ENCODE measurements at places on chromosomes 1 and 21.
A peak's percentile ranks its signal among the peaks of the same experiment; 100 is the strongest.

DNA sequence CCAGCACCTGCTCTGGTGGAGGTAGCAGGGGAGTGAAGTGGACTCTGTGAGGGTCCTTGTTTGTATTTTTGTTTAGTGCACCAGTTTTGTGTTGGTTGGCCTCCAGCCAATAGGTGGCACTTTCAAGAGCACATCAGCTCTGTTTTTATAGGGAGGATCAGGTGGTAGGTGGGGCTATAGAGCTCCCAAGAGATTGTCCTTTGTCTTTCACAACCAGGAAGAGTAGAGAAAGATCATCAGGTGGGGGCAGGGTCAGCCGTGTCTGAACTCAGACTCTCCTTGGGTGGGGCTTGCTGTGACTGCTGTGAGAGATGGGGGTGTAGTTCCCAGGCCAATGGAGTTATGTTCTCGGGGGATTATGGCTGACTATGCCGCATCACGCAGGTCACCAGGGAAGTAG, 159.8 kb downstream of the ZNF326 start:
- no peak for DNase-seq

GRCh38 chr1:7454052-7454815, 316.9 kb upstream of the VAMP3 start:
- no peak for DNase-seq

GRCh38 chr1:201912832-201913231, 24.1 kb downstream of the SHISA4 start:
- DNase-seq: no peak

DNA sequence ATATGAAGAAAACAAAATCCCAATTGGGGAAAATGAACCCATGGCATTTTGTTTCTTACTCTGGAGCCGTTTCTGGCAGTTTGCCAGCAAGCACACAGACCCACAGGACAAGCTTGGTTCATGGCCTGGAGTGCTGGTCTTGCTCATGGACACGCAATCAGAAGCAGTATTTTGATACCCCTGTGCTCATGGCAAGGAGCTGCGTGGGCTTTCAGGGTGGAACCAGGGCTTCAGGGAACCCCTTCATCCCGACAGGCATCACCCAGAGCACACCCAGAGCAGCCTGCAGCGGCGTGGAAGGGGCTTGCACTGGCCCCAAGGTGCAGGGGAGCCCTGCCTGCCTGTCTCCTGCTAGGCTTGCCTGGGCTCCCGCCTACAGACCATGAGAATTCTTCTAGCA, 45.4 kb upstream of the PCBP3 start:
- DNase-seq: no peak

DNA sequence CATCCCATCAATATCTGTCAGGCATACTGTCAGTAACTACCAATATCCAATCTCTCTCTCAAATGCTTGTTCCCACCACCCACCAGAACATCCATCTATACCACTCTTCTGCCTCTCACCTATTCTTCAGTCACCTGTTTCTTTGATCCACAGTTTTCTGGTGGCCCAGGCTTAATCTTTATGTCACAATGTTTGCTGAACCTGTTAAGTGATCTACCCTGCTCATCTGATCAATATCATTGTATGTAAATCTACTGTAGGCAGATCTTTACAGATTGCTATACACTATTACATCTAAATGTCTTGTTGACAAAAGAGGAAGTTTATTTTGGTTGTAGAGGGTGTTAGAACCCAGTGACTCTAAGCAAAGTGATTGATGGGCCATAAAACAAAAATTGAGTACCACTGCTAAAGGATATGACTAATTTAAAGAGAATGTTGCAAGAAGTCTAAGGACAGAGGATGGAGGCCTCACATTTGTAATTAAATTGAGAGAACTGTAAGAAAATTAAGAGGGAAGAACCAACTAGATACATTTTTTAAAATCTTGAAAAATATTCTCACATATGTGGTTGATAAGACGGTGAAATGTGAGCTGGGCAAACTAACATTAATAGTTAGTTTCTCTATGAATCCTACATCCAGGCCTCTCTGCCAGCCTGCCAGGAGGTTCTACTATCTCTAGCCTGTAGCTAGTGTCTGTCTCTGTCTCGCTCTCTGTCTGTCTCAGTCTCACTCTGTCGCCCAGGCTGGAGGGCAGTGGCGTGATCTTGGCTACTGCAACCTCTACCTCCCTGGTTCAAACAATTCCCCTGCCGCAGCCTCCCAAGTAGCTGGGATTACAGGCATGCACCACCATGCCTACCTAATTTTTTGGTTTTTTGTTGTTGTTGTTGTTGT, 34.1 kb downstream of the EGLN1 start:
- DNase-seq: no peak

- DNase-seq: no peak
Measured at GRCh38 chr1:162733336-162733590, 57.2 kb upstream of the HSD17B7 start.

DNA sequence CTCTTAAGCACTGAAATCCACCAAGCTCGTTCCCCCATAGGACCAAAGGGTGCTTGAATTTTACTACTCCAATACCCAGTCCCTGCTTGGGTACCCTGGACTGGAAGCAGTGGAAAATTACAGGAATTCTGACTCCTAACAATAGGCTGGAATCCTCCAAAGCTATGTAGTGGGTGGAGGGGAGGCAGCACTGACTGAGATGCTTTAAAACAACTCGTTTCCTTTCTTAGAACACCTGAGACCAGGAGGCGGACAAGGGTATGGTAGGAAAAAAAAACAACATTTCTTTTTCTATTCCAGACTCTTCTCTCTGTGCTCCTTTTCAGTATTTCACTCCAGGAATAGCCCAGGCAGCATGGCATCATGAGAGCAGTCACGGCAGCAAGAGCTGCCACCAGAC, 2.3 kb downstream of the PEF1 start:
- DNase-seq: no peak

DNA sequence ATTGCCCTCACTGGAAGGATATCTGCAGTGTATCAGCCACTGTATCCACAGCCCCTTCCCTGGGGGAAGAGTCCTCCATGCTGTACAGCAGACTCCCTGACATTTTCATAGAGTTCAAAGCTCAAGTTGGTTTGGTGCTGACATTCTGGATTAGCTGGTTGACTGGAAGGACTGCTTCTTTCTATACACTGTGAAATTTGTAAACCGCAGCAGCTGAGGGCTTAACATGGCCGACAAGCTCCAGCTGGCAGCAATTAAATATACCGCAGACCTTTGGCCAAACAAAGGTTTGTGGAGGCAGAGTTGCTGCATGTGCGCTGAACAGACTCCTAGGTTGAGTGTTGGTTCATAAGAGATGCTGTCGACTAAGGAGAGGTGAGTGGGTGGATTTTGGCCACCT, 126.4 kb downstream of the DHRS3 start:
- DNase-seq: no peak

- no peak for DNase-seq
Measured at GRCh38 chr1:31576743-31577455, 584 bp downstream of the TINAGL1 start.

DNA sequence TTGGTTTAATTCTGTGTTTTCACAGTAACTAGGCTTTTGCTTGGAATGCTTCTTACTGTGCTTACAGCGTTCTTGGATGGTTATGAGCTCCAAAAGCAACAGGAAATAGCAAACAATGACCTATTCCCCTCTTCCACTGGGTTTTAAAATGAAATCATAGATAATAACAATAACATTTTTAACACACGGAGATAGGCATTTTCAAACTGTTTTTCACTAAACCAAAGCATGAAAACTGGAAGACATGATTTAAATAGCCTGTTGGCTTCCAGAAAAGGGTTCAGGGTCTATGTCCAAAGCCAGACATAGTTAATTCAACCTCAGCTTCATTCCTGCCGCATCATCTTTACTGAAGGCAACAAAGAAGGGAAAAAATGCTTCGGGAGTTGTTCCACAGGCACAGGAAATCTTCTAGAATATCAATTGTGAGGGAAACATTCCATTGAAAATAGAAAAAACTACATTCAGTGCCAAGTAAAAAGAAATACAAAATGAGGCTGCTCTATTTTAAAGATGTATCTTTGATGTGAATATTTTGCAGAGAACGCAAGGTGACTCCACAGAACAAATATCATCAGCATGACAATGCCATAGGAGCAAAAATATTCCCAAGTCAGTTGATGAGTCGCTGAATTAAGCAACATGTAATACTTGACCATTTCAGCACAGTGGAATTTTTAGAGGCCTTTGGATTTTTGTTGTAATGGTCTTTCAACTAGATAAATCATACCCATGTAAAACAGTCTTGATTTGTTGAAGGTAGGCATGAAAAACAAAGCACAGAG, 80.7 kb downstream of the NID1 start:
- no peak for DNase-seq

GRCh38 chr1:201795066-201795465, 33.9 kb upstream of the IPO9 start:
- no peak for DNase-seq

GRCh38 chr1:221274373-221274772, 395.1 kb downstream of the HLX start:
- DNase-seq: no peak

GRCh38 chr1:162070094-162070748, 730 bp downstream of the NOS1AP start:
- DNase-seq: no peak

DNA sequence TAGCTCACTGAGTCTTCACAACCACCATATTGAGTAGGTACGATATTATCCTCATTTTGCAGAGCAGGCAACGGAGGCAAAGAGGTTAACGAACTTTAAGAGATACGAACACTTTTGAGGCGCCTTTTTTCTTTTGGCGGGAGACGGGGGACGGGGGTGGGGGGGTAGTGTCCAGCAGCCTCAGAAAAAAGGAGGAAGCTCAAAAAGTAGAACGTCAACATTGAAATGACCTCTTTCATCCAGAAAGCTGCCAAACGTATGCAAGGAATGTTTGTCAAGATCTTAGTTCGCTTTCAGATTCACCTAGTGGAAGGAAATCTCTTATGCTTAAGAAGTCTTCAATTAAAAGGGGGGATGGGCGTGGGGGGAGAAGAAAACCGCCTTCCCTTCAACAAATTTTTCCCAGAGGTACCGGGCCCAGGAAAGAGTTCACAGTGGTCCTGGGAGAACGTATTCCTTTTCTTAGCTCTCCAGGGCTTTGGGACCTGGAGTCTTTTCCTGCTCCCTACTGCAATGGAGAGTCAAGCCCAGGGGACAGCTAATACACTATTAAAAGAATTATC, 1.1 kb upstream of the PCAT6 start:
- no peak for DNase-seq

DNA sequence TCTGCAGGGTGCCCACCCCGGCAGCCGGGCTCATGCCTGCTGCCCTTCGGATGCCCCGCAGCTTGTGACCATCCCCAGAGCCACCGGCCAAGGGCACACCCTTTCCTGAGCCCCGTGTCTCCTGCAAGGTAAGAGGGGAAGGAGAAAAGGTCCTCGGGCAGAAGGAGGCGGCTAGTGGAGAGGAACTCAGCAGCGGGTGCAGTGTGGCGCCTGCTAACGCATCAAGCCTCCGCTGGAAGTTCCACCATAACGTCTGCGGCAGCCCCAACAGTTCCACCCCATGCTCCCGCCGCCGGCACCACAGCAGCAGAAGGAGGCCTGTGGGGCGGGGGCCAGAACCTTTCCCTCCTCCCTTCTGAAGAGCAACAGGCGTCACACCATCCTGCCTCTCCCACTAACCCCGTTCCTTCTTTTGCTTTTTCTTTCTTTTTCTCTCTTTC, 990 bp downstream of the VWA5B1 start:
- DNase-seq: no peak

- DNase-seq: no peak
Measured at GRCh38 chr1:29243871-29244200, 7.5 kb downstream of the PTPRU start.

GRCh38 chr21:15051644-15052458, 12.9 kb downstream of the NRIP1 start:
- DNase-seq: no peak

DNA sequence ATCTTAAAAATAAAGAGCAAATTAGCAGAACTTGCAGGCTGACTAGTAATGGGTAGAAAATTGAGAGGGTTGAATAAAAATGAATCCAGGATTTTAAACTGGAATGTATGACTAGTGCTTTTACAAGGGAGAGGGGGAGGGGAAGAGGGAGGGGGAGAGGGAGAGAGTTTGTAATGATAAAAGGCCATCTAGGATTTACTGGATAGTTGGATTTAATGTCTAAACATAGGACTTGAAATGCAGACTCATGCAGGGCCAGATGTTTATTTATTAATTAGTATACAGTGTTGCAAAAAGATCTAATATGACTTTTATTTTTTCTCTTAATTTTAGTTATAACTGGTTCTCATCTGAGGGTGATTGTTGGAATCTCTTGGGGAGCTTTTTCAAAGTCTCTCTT, 4.3 kb downstream of the ZNF326 start:
- no peak for DNase-seq

- no peak for DNase-seq
Measured at GRCh38 chr1:190172651-190173430, 304.8 kb downstream of the BRINP3 start.

DNA sequence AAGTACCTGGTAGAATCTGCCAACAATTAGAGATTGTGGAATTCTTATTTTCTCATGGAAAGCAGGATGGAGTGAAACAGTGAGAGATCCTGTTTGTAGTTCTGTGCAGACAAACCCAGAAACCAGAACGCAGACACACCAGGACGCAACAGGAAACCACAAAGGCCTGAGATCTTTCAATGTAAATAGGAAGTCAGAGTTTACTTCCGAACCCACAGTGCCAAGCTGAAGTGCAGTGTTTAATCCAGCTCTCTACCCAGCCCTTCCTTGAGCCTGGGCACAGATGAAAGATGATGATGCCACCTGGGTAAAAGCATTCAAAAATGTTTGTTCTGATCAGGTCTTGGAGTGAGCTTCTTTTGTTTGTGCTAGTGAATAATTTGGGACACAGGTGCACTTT, 244.2 kb upstream of the HOOK1 start:
- DNase-seq: peak; percentile 18
